Activated naive CD4-positive, alpha-beta T cell (primary cell): ENCODE measurements at places on chromosomes 2 and 18.

GRCh38 chr18:69978732-69979715, 31.4 kb upstream of the CD226 start:
- DNase-seq: no peak

DNA sequence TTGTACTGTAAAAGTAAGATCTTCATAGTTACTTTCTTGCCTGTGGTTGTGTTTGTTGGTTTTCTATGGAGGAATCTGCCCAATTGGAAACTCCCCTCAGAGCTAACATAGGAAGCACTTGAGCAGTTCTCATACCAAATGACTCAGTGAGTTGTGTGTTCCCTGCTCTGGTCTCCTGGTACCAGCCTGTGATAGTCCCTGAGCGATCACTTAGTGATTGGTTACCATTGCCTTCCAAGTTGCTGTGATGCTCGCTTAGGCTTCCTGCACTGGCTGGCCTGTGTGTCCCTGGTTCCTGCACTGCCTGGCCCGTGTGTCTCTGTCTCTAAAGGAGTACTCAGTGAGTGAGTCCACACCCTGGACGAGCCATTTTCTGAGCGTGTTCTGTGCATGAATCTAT, 133.0 kb downstream of the MAP4K4 start:
- DNase-seq: no peak

GRCh38 chr2:119941981-119942513, 70.8 kb upstream of the EPB41L5 start:
- DNase-seq: no peak

DNA sequence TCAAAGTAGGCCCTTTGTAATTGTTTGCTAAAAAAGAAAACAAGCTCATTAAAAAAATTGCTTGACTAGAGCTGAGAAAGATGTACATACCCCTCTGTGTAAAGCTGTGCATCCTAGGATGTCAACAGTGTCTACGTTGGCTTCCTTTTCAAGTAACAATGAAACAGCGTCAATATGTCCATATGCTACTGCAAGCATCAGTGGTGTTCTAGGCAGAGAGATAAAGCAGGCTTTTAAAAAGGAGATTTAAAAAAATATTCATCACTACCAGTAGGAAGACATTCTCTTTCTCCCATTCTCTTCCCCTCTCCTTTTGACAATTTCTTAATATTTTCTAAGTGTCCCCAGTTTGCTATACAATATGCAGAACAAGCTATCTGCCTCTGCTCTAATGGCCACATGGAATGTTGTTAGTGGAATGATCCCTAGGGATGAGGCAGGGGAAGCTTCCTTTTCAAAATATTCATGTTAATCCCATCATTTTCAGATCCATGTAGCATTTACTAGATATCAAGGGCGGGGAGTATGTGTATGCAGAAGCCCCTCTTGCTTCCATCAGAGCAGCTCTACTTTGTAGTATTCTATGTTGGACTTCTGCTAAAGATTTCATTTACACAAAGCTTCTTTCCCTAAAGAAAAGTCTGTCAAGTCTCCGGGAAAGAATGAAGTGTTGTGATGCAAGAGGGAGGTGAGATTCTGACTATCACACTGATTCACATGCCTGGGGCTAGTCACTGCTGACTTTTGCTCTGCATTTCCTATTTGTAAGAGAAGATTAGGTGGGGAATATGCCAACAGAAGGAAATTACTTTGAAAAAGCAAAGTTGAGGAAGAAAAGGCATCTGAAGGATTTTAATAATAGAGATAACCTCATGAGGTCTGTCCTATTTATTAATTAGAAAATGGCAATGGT, 81.5 kb upstream of the PGAP1 start:
- no peak for DNase-seq

DNA sequence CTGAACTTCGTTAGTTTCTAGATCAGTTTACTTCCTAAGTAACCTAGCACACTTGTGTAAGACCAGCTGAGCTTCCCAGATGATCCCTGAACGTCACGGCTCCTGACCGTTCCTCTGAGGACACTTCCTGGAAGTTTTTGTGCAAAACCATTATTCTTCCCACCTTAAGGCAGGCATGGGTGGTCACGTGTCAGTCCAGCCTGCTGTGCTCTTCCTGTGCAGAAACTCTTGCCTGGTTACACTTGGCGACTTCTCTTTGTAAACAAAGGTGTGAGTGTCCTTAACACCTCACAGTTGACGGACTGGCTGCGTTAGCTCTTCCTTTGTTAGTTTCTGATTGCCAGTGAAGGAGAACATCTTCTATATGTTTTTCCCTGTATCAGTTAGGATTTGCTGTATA, 118.3 kb downstream of the SH3RF3 start:
- no peak for DNase-seq

GRCh38 chr2:54503192-54503591, 47.1 kb downstream of the SPTBN1 start:
- DNase-seq: no peak

GRCh38 chr2:220445429-220446105, 818.1 kb downstream of the SLC4A3 start:
- no peak for DNase-seq

DNA sequence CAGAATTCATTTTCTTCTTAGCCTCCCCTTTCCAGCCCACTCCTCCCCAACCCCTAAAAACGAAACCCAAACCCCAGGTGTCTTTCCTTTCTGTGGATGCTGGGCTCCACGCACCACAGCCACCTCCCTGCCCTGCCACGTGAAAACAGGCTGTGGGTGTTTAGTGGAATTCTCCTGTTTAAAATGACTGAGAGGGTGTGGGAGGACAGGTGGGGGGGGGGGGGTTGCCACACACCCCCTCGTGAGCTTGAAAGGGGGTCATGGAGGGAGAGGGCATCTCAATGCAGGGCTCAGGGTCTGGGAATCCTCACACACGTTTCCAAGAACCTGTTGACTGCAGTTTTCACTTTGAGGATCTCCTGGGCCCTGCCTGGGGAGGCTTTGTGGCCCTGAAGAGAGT, 110.3 kb downstream of the FAM210A start:
- no peak for DNase-seq

DNA sequence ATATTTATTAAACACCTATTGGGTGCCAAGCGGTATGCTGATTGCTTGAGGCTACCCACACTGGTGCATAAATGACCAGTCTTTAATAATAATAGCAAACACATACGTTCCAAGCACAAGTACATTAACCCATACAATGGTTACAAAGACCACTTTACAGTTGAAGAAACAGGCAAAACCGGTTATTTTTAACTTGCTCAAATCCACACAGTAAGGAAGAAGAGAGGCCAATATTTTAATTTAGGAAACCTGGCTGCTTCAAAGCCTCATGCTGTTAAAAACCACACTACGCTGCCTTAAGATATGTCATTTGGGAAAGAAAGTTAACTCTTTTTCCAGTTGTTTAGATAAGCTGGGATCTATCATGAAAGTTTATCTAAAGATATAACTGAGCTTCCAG, 2.4 kb upstream of the IMPA2 start:
- DNase-seq: no peak

DNA sequence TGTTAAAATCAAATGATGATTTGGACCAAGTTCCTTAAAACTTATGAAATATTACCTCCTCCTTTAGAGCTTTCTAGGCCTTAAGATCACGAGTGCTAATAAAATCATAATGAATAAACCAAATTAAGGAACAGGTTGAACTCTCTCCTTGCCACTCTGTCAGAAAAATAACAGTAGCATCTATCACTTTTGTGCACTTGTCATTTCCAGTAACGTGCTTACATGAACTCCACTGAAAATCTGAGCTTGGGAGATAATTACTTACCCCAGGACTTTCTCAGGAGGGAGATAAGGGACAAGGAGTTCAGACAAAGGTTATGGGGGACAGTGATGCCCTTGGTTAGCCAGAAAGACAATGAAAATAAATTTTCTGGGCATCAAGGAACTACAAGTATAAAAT, 36.0 kb downstream of the EPB41L3 start:
- no peak for DNase-seq

DNA sequence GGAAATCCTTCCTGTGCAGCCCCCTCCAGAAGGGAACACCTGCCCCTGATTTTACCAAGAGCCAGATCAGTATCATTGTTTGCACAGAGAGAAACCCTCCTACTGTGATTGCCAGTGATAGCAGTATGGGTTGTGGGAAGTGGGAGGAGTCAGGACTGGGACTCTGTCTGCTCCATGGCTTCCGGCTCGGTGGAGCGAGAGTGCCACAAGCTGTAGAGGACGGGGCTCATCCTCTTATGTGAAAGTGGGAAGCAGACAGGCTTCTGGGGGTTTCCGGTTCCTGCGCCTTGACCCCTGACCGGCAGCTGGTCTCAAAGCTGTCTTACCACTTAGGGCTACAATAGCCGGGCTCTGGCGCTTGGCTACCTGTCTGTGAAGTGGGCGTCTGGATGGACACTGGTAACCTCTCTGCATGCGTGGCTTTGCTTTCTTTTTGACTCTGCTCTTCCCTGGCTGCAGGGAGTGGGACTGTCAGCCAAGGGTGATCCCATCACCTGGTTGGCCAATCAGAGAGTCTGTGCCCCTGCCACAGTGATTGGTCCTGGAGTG, 79.7 kb downstream of the BCL2L11 start:
- no peak for DNase-seq

DNA sequence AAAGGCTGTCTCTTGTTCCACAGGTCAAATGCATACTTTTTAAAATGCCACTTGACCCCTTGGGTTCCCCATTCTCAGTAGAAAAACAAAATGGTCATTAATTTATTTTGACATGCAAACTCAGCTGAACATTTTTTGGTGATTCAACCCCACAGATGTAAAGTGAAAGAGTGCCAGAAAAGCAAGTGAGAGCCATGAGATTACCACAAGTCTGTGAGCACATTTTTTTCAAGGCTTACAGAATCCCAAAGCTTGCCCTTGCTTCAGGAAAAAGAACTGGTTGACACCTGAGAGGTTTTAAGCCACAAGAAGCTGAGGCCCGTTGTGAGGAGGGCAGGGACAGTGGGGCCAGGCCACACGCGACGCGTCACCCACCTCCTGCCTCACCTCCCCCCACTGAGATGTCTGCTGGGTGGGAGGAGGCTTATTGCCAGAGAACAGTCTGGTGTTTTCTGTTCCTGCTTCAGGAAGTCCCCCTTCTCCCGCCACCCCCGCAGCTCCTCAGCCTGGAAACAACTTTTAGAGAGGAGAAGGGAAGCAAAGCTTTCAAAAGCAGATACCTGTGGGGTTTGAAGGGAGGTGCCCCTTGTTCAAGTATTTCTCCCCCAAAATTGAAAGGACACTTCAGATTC, 70.4 kb upstream of the CYP1B1 start:
- DNase-seq: no peak

- DNase-seq: no peak
Measured at GRCh38 chr2:151357359-151357758, at the start of gene TNFAIP6. Gene TNFAIP6 (plus strand): TSS chr2:151357592. CDS start chr2:151357667, 75 bp downstream.

- no peak for DNase-seq
Measured at GRCh38 chr18:79608069-79608468, 71.5 kb upstream of the CTDP1 start.

DNA sequence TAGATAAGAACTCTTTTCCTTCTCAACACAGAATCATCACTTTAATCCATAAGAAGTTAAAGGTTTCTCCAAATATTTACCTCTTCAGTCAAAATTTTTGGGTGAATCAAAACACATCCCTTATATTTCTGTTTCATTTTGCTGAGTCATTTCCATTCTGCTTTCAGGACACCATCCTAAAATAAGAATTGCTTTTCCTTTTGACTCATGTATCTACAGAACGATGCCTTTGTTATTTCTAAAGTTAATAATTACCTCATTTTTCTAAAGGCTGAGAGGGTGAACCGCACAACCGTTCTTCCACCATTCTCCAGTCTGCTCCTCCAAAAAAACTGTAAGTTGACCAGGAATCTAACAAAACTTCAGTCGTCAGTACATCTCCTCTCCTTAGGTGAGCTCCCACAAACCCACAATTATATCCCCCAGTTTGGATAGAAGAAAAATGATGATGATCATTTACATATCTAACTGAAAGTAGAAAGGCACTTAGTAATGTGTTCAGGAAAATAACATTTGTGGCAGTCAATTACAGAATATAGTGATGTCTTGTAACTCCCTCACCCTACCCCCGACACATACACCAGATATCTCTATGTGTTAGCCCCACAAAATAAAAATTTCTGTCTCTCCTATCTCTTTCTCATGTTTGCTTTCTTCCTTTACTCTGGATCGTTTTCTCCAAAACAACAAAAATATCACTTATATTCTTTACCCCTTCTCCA, 162.5 kb downstream of the RAD51AP2 start:
- DNase-seq: no peak

GRCh38 chr18:46686186-46686585, 29.2 kb upstream of the LOXHD1 start:
- no peak for DNase-seq

- DNase-seq: no peak
Measured at GRCh38 chr2:180523621-180524340, 456.6 kb upstream of the UBE2E3 start.

DNA sequence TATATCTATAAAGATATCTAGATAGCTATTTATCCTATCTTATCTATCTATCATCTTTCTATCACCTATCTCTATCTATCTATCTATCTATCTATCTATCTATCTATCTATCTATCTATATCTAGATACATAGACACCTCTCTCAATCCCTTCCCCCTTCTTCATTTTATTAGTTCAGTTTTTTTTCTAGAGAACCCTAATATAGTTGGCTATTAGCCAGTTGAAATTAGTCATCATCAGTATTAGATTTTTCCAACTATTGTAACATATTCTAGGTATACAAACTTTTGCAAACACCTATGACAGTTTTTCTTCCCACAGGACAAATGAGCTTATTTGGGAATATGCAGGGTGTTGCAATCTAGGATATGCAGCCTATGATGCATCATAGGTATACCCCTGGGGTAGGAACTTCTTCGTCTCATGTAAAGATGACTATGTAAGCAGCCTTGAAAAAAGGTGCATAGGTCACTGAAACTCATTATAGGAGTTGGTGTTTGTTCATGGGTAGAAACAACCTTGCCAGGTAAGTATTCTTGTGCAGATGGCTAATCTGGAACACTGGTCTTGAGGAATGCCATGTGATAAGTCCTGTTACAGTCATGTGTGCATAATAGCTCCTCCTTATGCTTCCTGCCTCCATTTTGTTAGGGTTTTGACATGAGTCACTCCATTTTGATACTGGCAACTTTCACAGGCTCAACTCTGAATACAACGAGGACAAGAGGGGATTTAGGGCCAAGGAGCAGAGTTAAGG, 160.7 kb upstream of the ZSWIM2 start:
- DNase-seq: no peak

DNA sequence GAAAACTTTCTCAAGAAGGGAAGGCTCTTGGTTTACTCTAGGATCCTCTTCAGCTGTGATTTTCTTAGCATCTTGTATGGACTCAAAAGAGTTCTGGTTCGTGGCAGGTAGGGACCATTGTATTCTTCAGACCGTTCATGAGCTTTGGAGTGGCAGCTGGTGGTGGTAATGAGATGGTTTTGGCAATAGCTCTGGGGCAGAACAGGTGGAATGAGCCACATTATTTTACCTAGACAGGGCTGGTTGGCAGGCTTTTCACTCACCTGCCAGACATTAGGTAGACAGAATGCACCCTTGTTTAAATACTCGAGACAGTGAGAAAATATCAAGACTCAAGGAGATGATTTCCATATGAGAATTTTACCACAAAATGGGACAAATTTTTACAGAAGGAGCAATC, 26.2 kb upstream of the MGAT5 start:
- DNase-seq: no peak

- no peak for DNase-seq
Measured at GRCh38 chr2:110105183-110105582, 10.4 kb downstream of the MALL start.
